ENCODE measurements at places on chromosomes 3 and 15.

- no peak for DNase-seq
These were observed 22.2 kb downstream of the CCRL2 start for GRCh38 chr3:46429250-46429649.

DNA sequence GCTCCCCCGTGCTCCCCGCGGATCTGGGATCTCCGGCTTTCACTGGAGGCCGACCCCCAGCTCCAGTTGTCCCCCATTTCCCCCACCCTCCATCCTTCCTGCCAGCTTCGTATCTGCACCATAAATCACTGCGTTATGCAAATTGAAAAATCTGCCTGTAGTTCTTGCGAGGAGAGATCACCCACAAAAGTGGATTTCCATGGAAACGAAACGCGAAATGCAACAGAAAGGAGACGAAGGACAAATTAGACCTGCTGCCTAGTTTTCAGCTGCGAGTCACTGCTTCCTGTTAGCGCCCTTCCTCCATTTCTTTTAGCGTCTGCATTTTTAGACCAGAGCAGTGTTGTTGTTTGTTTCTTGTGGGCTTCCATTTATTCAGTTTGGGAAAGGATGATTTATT, 127.1 kb upstream of the ATP10A start:
- no peak for DNase-seq

GRCh38 chr3:188839187-188839695, 332.5 kb upstream of the TPRG1 start:
- DNase-seq = no peak

GRCh38 chr15:31098953-31099740, 2.4 kb downstream of the TRPM1 start:
- DNase-seq = no peak

GRCh38 chr3:134274571-134274970, 23.9 kb upstream of the RYK start:
- DNase-seq = no peak

- no peak for DNase-seq
These were observed 3.8 kb downstream of the CX3CR1 start for GRCh38 chr3:39275963-39276593.

GRCh38 chr3:123105201-123106189, 38.7 kb downstream of the PDIA5 start:
- DNase-seq = no peak

GRCh38 chr3:46370839-46371518, at the start of gene CCR5:
Gene CCR5, plus strand, starts transcription at chr3:46370946. Its CDS starts 1,957 bp downstream, at chr3:46372903.
- DNase-seq = no peak
